ENCODE measurements at places on chromosomes 7 and 10. TPM values are rescaled to one million over a fixed set of nuclear protein-coding genes. Genes with fewer than 3 reads are reported as not detected.

The BPGM gene
- 36.6 TPM for total RNA-seq

The CCZ1B gene
- total RNA-seq, result 27.0 TPM

The TMEM196 gene
- not detected for total RNA-seq

The HOXA10 gene
- not detected for total RNA-seq

The C7orf33 gene
- total RNA-seq, result not detected

The CCZ1 gene
- 44.5 TPM for total RNA-seq

The CCDC172 gene
- total RNA-seq, result not detected

The RARRES2 gene
- total RNA-seq, result 1.3 TPM

Data from regular cardiac myocyte (primary cell).